ENCODE measurements at places on chromosomes 3 and 15.

GRCh38 chr3:129310111-129311011 is 31.7 kb downstream of the HMCES start:
- DNase-seq: no peak

GRCh38 chr3:122912772-122913538 is 114.6 kb downstream of the SEMA5B start:
- no peak for DNase-seq

- DNase-seq: no peak
Observed at GRCh38 chr15:101099183-101099582, 152.7 kb downstream of the CHSY1 start.

- no peak for DNase-seq
Observed at GRCh38 chr3:119221779-119222320, 18.8 kb downstream of the B4GALT4 start.

GRCh38 chr15:70375586-70375985 is 277.9 kb upstream of the TLE3 start:
- no peak for DNase-seq

DNA sequence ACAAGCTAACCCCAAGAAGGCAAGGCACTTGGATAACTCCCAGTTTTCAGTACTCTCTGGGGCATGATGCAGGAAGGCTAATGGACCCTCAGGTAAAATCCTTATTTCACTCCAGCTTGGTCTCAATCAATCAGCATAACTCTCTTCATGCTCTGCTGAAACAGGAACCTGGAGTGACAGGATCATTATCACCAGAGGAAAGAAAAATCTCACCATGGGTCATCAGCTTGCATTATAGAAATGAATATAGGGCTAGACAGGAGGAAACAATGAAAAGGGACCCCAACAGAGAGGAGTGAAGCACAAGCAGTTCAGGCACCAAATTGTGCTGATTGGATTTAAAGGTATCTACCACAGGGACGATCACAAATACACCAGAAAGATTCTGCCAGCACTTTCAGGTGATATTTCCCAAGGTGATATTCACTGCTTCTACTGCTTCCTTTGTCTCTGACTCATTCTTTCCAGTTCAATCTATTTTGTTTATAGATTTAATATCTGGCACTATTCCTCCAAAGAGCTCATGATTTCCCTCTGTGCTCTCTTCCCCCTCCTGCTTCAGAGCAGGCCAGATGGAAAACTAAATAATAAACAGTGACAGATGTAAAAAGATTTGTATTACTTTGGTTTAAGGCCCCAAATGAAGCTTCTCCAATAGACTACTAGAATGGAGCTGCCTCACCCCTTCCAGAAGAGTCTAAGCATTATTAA is 22.9 kb upstream of the THUMPD3 start:
- no peak for DNase-seq

Data from posterior vena cava (tissue), 2 donors.